ENCODE measurements at places on chromosomes 7 and 10. TPM values are rescaled to one million over a fixed set of nuclear protein-coding genes. Genes with fewer than 3 reads are reported as not detected.

The LRRC27 gene
- total RNA-seq = 4.5 TPM

The CLRN3 gene
- total RNA-seq = not detected

The ADCY1 gene
- total RNA-seq = 1.6 TPM

The ADAM8 gene
- 336 TPM for total RNA-seq

GRCh38 chr7:81308643-81309322 lies 389.9 kb upstream of the SEMA3C start:
- ATAC-seq = no peak

- ATAC-seq = no peak
Measured at GRCh38 chr10:80515941-80516340, 21.8 kb upstream of the SH2D4B start.

GRCh38 chr10:71357792-71358265 lies 38.8 kb downstream of the SLC29A3 start:
- ATAC-seq = no peak

- no peak for ATAC-seq
Measured at GRCh38 chr7:103541947-103542346, 95.9 kb upstream of the SLC26A5 start.

DNA sequence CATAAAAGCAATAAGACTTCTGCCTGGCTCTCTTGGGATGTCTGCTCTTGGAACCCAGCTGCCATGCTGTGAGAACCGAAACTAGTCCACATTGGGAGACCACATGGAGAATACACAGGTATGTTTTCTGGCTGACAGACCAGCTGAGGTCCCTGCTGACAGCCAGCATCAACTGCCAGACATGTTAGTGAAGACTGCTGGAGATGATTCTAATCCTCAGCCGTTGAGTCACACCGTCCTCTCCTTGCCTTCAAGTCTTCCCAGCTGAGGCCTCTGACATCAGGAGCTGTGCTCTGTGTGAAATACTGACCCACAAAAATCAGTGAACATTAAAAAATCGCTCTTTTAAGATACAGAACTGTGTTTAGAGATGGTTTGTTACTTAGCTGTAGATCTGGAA lies 36.9 kb upstream of the AGR2 start:
- no peak for ATAC-seq

DNA sequence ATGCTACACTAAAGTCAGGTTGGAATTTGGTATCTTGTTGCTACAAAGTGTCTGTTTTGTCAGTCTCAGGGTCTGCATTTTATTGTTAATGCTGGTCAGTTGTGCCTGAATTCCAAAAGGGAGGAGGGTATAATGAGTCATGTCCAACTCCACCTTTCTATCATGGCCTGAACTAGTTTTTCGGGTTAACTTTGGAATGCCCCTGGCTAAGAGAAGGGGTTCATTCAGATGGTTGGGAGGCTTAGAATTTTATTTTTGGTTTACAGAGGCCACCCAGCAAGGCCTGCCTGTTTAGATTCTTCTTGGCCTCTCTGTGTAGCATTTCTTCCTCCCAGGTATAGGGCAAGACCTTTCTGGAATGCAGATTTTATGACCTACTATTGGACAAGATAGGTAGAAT lies 93.2 kb downstream of the SKIDA1 start:
- ATAC-seq = no peak

DNA sequence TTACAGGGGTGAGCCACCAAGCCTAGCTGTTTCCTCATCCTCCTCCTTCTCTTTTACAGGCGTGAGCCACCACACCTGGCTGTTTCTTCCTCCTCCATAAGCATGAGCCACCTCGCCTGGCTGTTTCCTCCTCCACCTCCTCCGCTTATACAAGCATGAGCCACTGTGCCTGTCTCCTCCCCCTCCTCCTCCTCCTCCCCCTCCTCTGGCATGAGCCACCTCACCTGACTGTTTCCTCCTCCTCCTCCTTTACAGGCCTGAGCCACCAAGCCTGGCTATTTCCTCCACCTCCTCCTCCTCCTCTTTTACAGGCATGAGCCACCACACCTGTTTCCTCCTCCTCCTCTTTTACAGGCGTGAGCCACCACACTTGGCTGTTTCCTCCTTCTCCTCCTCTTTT lies 49.8 kb upstream of the ZNF479 start:
- no peak for ATAC-seq

DNA sequence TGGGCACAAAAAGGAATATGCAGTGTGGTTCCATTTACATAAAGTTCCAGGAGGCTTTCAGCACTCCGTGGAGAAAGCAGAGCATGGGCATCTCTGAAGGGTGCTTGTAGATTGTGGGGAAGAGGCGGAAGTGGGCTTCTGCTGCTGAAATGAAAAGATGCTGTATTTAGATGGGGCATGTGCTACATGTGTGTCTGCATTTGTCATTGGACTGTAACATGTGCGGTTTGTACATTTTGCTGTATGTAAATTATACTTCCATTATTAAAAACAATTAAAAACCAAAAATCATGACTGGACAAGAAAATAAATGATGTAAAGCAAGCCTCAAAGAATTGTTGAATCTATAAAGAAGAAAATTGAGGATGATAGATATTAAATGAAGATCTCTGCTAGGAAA lies 334.0 kb downstream of the WDR37 start:
- ATAC-seq = no peak

- ATAC-seq = no peak
Measured at GRCh38 chr7:29495653-29496052, 68.0 kb upstream of the PRR15 start.

- ATAC-seq = no peak
Measured at GRCh38 chr7:116731023-116731395, 59.0 kb downstream of the MET start.

GRCh38 chr10:103181244-103181643 lies 11.8 kb downstream of the NT5C2 start:
- no peak for ATAC-seq

DNA sequence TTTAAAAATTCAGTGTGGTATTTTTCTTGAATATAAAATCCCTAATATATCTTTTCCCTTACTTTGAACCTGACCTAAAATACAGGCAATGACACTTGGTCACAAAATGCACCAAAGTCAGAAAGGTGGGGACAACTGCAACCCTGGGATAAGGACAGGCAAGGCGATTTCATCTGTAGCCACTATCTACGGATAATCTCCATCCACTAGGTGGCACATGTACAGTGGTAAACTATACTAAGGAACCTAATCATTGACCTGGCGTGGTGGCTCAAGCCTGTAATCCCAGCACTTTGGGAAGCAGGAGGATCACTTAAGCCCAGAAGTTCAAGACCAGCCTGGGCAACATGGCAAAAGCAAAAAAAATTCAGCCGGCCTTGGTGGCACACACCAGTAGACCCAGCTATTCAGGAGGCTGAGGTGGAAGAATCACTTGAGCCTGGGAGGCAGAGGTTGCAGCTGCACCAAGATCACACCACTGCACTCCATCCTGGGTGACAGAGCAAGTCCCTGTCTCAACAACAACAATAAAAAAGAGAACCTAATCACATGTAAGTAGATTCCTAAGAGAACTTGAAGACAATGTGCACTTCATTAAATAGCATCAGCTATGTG lies 98.9 kb downstream of the KMT2C start:
- ATAC-seq = peak; percentile 85

DNA sequence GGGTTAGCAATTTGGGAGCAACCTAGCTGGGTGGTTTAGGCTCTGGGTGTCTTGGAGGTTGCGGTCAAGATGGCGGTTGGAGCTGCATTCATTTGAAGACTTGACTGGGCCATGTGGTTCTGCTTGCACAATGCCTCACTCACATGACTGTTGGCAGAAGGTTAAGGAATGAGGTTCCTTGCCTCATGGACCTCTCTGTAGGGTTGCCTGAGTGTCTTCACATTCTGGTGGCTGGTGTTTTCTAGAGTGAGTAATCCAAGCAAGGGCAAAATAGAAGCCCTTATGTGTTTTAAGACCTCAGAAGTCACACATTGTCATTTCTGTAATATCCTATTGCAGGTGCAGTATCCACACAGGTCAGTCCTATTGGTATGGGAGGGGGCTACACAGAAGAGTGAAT lies 52.0 kb downstream of the CDK14 start:
- no peak for ATAC-seq
